Right ventricle myocardium inferior (tissue), 1 donor: ENCODE measurements at places on chromosomes 4 and X. TPM values are rescaled to one million over a fixed set of nuclear protein-coding genes. Genes with fewer than 3 reads are reported as not detected.

The TMEM271 gene
- not detected for total RNA-seq

The FAM199X gene
- 10.7 TPM for total RNA-seq

The NPY1R gene
- 0.46 TPM for total RNA-seq

The LDOC1 gene
- 4.8 TPM for total RNA-seq

The TLR7 gene
- 0.68 TPM for total RNA-seq

The LAS1L gene
- total RNA-seq: 12.4 TPM

The DUX4 gene
- total RNA-seq: not detected

The TLR8 gene
- 1.5 TPM for total RNA-seq

The USP11 gene
- total RNA-seq: 31.5 TPM

The CABS1 gene
- not detected for total RNA-seq

The SLC25A43 gene
- total RNA-seq: 2.2 TPM

- no peak for DNase-seq
These were observed 273.5 kb upstream of the HS3ST1 start for GRCh38 chr4:11701966-11702725.

GRCh38 chrX:9062641-9063040, 28.7 kb upstream of the FAM9B start:
- no peak for DNase-seq

DNA sequence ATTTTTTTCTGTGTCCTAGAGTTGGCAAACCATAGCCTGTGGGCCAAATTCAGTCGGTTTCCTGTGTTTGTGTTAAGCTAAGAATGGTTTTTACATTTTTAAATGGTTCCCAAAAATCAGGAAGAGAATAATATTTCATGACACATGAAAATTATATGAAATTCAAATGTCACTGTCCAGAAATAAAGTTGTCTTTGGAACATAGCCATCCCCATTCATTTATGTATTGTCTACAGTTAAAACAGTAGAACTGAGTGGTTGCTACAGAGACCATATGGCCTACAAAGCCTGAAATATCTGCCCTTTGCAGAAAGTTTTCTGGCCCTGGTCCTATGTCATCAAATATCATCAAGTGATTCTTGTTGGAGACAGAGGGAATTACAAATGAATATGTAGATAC, 15.5 kb downstream of the FRMPD4 start:
- DNase-seq: no peak

DNA sequence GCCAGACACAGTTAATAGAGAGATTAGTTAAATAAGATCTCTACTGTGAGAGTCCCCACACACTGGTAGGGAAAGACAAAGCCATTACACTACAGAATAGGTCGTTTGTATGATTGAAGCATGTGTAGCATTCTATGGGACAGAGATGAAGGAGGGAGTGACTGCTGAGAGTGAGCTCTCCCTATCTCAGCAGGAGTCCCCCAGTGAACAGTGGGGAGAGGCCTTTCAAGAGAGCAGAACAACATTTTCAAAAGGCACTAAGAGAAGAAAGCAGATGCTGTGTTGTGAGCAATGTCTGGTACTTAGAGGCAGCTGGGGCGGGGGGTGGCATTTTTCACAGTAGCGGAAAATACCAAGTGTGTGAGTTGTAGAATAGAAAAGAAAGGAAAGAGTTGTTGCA, 413.6 kb downstream of the AFF2 start:
- no peak for DNase-seq

- no peak for DNase-seq
These were observed 210.4 kb downstream of the PAPSS1 start for GRCh38 chr4:107509615-107510014.

GRCh38 chrX:12672367-12673106, 118.7 kb upstream of the PRPS2 start:
- no peak for DNase-seq

- DNase-seq: no peak
These were observed 35.3 kb downstream of the CXCL1 start for GRCh38 chr4:73904491-73904890.

GRCh38 chr4:102305666-102306065, 39.6 kb downstream of the SLC39A8 start:
- no peak for DNase-seq

DNA sequence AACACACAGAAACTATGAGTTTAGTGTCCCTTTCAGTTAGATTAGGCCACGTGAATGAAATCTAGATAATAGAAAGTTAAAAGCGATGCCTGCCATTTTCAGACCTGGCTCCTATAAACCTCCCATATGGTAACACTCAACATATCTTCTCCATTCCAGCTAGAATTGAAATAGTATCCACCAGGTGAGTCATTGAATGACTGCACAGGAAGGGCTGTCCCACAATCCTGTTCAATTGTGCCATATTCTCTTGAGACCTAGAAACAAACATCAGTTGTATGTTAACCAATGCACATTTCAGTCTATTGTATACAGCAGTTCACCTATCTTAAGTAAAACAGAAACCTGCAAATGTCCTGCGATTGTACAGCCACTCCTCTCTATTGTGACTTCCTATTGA, 659.3 kb upstream of the SLIT2 start:
- DNase-seq: no peak

- no peak for DNase-seq
These were observed 771 bp downstream of the NAP1L2 start for GRCh38 chrX:73213734-73214425.

GRCh38 chr4:39305912-39306677, 60.1 kb downstream of the RFC1 start:
- DNase-seq: no peak

GRCh38 chr4:32147446-32148085, 1427.4 kb downstream of the PCDH7 start:
- no peak for DNase-seq
